Right atrium auricular region (tissue), 2 donors: ENCODE measurements at places on chromosomes 12 and 14. TPM values are rescaled to one million over a fixed set of nuclear protein-coding genes. Genes with fewer than 3 reads are reported as not detected.

GRCh38 chr14:95238487-95239298 lies 81.0 kb downstream of the CLMN start:
- H3K27ac ChIP-seq: peak overlapping the region; percentile 29
- no peaks in the 10 kb centered on the region for H3K4me1 ChIP-seq
- H3K4me3 ChIP-seq: no peak overlapping the region
- no peaks in the 10 kb centered on the region for H3K36me3 ChIP-seq

DNA sequence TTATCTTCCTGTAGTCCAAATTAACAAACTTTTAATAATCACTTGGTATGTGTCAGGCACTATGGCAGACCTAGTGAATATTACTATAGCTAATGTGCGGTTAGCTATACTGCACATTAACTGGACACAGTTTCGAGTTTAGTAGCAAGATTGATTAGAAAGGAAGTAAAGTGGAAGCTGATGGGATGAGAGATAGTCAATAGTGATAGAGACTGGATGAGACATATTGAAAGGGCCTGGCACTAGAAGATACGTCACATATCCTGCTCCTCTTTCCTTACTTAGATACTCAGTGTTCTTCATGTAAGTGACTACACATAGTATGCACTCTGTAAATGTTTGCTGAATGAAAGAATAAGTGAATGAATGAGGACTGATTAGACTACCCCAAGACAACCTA lies 5.5 kb downstream of the TBK1 start:
- peaks cover 23% of the 10 kb centered on the region for H3K36me3 ChIP-seq
- H3K4me1 ChIP-seq: no peaks in the 10 kb centered on the region
- DNase-seq: no peak
- no peak overlapping the region for H3K27ac ChIP-seq
- H3K4me3 ChIP-seq: no peak overlapping the region
- H3K27me3 ChIP-seq: no peaks in the 10 kb centered on the region

DNA sequence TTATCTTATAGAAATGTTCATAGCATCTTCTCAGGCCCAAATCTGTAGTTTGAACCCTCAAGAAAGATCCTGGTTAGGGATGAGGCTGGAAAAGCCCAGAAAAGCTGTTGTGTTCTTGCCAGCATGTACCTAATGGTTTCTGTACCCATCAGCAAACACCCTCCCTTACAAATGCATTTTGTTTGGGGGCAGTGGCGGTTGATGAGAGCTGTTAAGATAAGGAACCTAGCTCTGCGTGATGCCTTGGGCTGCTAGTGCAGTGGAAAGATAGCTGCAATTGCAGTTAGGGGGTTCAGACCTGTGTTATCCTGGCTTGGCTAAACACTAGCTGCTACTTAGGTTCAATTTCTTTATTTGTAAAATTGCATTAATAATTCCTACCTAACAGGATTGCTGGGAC lies 3.6 kb downstream of the TPH2 start:
- no peaks in the 10 kb centered on the region for H3K27me3 ChIP-seq
- no peak overlapping the region for H3K4me3 ChIP-seq
- no peak overlapping the region for H3K27ac ChIP-seq
- no peaks in the 10 kb centered on the region for H3K4me1 ChIP-seq
- no peaks in the 10 kb centered on the region for H3K36me3 ChIP-seq

- H3K36me3 ChIP-seq: no peaks in the 10 kb centered on the region
- H3K4me1 ChIP-seq: no peaks in the 10 kb centered on the region
- no peaks in the 10 kb centered on the region for H3K27me3 ChIP-seq
- DNase-seq: no peak
Observed at GRCh38 chr12:104426926-104427546, 29.7 kb upstream of the CHST11 start.

DNA sequence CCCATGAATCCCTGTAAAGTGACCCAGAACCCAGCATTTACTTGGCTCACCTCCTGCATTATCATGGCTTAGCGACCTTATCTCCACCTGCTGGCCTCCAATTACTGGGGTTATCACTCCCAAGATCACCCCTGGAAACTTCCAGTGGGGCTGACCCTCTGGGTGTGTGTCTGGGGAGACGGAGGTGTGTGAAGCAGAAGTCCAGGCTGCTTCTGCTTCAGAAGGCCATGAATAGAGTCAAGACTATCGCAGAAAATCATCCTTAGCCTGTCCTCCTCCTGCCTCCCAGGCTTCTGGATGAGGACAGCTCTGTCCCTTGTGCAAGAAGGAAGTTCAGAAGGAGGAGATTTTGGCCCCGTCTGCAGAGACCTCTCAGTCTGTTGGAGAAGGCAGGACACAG lies 408 bp upstream of the KRT72 start:
- no peak overlapping the region for H3K27ac ChIP-seq
- H3K4me3 ChIP-seq: no peak overlapping the region
- H3K4me1 ChIP-seq: peaks cover 4% of the 10 kb centered on the region
- peak; percentile 34 for DNase-seq

DNA sequence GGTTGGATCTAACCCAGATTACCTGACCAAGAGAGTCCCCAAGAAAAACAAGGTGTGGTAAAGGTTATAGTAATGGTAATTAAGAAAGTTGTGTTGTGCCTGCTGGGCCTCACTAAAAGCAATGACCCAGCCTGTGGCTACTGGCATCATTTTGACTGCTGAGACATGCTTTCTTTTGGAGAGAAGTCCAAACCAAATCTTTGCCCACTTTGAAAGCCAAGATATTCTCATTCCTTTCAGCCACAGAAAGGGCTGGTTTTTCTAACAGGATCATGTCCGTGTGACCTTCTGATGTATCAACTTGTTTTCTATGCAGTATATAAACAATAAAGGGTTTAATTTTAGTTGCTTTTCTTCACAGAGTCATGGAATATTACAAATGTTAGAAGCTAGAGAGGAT lies 388.6 kb downstream of the RAD51B start:
- peaks cover 18% of the 10 kb centered on the region for H3K4me1 ChIP-seq
- no peak overlapping the region for H3K27ac ChIP-seq
- H3K4me3 ChIP-seq: no peak overlapping the region
- no peaks in the 10 kb centered on the region for H3K27me3 ChIP-seq

- H3K4me3 ChIP-seq: no peak overlapping the region
- no peaks in the 10 kb centered on the region for H3K36me3 ChIP-seq
- DNase-seq: no peak
- no peak overlapping the region for H3K27ac ChIP-seq
Observed at GRCh38 chr12:117473856-117474255, 112.4 kb upstream of the NOS1 start.

DNA sequence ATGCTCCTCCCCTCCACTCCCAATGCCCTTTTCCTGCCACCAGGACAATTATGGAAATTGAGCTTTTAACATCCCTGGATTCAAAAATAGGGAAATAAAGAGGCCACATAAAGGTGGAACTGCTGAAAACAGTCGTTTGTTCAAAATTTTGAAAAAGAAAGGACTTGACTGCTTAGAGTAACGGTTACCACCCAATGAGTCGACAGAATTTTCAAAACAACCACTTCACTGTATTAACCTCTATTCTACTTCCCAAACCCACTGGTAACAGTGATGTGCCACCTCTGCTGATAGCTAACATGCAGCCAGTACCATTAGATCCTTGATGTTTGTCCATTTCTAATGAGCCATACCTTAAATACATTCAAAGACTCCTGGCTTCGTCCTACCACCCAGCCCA lies 4.9 kb downstream of the ST8SIA1 start:
- no peaks in the 10 kb centered on the region for H3K4me1 ChIP-seq
- no peak overlapping the region for H3K27ac ChIP-seq
- DNase-seq: no peak
- no peaks in the 10 kb centered on the region for H3K27me3 ChIP-seq

DNA sequence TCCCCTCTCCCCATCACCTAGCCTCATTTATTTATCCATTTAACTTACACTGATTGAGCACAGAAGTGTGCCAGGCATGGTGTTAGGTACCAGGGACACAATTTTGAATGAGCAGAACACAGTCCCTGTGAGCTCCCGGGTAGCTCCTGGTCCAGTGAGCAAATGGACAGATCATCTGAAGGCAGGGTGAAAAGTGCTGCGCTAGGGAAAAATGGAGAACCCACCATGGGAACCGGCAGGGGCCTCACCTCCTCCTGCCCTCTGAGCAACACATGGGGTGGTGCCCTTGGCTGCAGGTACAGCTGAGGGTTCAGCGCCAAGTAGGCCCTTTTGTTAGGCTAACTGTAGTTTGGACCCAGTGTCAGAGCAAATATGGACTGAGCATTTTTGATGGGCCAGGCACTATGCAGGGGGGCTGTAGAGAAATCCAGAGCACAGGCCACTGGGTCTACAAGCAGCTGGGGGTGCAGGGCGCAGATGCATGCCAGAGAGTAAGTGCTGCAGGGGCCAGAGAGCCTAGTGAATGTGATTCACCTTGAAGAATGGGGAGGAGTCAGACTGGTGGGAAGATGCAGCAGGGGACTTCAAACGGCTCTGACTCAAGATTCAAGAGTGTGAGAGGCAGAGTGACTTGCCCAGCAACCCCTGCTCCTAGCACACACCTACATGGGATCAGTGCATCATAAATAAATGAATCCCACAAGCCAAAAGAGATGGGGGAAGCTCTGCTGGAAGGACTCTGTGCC lies 28.2 kb downstream of the LTBP2 start:
- no peak overlapping the region for H3K4me3 ChIP-seq
- H3K27me3 ChIP-seq: no peaks in the 10 kb centered on the region
- no peak overlapping the region for H3K27ac ChIP-seq

DNA sequence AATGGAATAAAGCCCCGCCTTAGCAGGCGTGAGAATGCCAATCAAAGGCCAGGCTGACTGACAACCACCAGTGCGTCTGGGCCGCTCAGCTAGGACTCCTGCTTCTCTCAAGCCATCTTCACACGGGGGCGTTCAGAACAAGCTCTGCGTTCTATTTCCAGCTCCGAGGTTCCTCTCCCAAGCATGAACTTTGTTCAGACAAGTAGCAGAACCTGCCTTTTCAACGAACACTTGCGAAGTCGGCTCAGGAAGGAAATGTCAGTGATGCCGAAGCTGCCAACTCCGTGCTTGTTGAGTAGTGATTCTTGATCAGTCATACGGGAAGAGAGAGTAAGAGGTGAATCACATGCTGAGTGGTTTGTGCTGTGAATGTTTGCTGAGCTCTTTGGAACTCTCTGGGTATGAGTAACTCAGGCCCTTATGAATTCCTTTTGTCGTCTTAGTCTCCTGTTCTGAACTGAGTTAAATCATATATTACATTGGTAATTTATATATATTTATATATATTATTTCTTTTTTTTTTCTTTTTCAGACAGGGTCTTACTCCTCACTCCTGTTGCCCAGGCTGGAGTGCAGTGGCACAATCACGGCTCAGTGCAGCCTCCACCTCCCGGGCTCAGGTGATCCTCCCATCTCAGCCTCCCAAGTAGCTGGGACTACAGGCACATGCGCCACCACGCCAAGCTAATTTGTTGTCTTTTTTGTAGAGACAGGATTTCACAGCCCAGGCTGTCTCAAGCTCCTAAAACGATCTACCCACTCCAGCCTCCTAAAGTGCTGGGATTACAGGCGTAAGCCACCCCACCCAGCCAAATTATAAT lies 29.4 kb upstream of the BCL7A start:
- no peaks in the 10 kb centered on the region for H3K36me3 ChIP-seq
- no peak overlapping the region for H3K4me3 ChIP-seq
- peaks cover 11% of the 10 kb centered on the region for H3K4me1 ChIP-seq
- DNase-seq: no peak
- peak overlapping the region; percentile 42 for H3K27ac ChIP-seq
- H3K27me3 ChIP-seq: no peaks in the 10 kb centered on the region

- H3K4me1 ChIP-seq: peaks cover 24% of the 10 kb centered on the region
- H3K4me3 ChIP-seq: peak overlapping the region; percentile 67
- H3K27ac ChIP-seq: peak overlapping the region; percentile 89
- DNase-seq: peak; percentile 58
- H3K27me3 ChIP-seq: no peaks in the 10 kb centered on the region
Observed at GRCh38 chr12:7017870-7018349, 366 bp downstream of the LPCAT3 start.

DNA sequence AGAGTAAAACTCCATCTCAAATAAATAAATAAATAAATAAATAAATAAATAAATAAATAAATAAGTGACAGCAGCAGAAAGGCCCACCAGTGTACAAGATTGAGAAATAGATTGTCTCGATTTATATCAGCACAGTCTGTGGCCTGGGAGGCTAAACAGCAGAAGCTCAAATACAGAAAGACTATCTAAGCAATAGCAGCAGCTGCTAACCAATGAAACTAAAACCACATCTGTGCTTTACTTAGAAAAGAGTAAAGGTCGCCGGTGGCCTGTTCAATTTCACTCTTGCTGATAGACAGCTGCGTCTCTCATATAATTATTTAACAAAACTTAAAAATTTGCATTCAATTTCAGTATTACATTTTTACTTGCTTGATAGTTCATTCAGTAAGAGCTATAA lies 325.7 kb downstream of the CEP128 start:
- H3K27ac ChIP-seq: no peak overlapping the region
- H3K27me3 ChIP-seq: no peaks in the 10 kb centered on the region
- no peaks in the 10 kb centered on the region for H3K4me1 ChIP-seq
- H3K36me3 ChIP-seq: no peaks in the 10 kb centered on the region

DNA sequence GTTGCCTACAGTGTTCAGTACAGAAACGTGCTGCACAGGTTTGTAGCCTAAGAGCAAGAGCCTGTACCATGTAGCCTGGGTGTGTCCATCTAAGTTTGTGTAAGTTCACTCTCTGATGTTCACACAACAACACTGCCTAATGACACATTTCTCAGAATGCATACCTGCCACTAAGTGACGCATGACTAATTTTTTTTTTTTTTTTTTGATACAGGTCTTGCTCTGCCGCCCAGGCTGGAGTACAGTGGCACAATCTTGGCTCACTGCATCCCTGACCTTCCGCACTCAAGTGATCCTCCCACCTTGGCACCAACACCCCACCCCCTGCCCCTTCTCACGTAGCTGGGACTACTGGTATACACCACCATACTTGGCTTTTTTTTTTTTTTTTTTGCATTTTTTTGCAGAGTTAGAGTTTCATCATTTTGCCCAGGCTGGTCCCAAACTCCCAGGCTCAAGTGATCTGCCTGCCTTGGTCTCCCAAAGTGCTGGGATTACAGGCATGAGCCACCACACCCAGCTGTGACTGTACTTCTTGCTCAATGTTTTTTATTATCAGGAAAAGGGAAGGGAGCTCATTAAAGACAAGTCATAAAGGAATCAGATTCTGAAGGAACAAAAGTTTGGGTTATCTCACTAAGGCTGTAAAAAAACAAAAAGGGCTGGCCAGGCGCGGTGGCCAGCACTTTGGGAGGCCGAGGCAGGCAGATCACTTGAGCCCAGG lies 10.0 kb upstream of the CDC42BPB start:
- no peaks in the 10 kb centered on the region for H3K36me3 ChIP-seq
- H3K4me1 ChIP-seq: no peaks in the 10 kb centered on the region
- peak overlapping the region; percentile 43 for H3K27ac ChIP-seq
- peak; percentile 76 for DNase-seq

GRCh38 chr12:70078161-70078560 lies 165.1 kb upstream of the CNOT2 start:
- no peak overlapping the region for H3K4me3 ChIP-seq
- no peak for DNase-seq
- H3K4me1 ChIP-seq: no peaks in the 10 kb centered on the region
- no peak overlapping the region for H3K27ac ChIP-seq
- no peaks in the 10 kb centered on the region for H3K27me3 ChIP-seq

The CEBPE gene
- not detected for total RNA-seq

The LTB4R2 gene
- 1.4 TPM for total RNA-seq

The KRT6A gene
- 7.4 TPM for total RNA-seq

The VRTN gene
- total RNA-seq: not detected
